AG20443 (cell line): ENCODE measurements at places on chromosomes 13 and 19.

GRCh38 chr13:29465741-29466293 is 129.7 kb downstream of the SLC7A1 start:
- DNase-seq: peak; percentile 26

GRCh38 chr19:12090807-12091206 is 26.3 kb downstream of the ZNF844 start:
- DNase-seq: peak; percentile 70

GRCh38 chr13:110929104-110929777 is 14.4 kb upstream of the ANKRD10 start:
- DNase-seq: no peak

GRCh38 chr13:99834246-99834645 is 137.3 kb downstream of the ZIC5 start:
- no peak for DNase-seq

GRCh38 chr13:72168126-72168855 is 301.3 kb upstream of the DACH1 start:
- DNase-seq: no peak

DNA sequence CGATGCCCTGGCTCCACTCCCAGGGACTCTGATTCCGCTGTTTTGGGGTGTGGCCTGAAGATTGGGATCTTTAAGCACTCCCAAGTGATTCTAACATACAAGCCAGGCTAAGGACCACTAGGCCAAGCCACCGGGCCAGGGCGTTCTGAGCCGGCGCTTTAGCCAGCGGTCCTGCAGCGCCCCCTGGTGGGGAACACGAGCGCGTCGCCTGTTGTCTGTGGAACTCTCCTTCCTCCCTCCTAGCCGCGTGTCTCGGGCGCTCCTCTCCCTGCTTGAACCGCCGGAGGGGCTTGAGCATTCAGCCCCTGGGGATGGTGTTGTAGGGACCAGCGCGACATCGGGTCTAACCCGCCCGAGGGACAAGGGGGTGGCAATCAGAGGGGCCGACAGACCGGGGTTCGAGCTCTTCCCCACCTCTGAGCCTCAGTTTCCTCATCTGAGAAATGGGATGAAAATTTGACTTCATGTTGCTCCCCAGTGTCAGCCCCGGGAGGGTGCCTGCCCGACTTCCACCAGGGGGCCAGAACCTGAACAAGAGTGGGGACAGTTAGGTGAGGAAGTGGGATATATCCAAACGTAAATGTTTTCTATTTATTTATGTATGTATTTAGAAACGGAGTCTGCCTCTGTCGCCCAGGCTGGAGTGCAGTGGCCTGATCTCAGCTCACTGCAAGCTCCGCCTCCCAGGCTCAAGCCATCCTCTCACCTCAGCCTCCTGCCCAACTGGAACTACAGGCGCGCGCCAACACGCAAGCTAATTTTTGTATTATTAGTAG is 18.0 kb upstream of the PNMA8B start:
- DNase-seq: peak; percentile 92
